ENCODE measurements at places on chromosomes 6 and 20.

- no peak for DNase-seq
These were observed 53.9 kb downstream of the CEBPB start for GRCh38 chr20:50244352-50245149.

GRCh38 chr6:166588691-166589336 lies 2.3 kb upstream of the RAMACL start:
- peak; percentile 46 for DNase-seq

GRCh38 chr6:36350681-36351571 lies 14.2 kb upstream of the BNIP5 start:
- no peak for DNase-seq

- DNase-seq = no peak
These were observed 193.3 kb downstream of the SASH1 start for GRCh38 chr6:148535976-148536375.

GRCh38 chr6:77159730-77160129 lies 303.6 kb downstream of the HTR1B start:
- no peak for DNase-seq

DNA sequence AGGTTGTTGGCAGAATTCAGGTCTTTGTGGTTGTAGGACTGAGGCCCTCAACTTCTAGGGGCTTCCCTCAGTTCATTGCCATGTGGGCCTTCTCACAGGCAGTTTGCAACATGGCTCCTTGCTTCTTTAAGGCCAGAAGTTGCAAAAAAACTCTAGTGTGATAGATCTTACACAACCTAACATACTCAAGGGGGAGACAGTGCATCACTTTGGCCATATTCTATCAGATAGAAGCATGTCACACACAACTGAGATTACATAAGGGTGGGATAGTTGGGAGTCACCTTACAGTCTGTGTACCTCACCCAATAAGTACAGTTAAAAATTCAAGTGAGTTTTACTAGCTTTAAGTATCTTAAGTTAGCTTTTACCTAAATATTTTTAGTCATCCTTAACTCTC lies 1.6 kb downstream of the SIRPD start:
- DNase-seq = no peak

- DNase-seq = no peak
These were observed 24.4 kb downstream of the QKI start for GRCh38 chr6:163438940-163439335.

GRCh38 chr20:50270569-50270968 lies 79.9 kb downstream of the CEBPB start:
- DNase-seq = no peak

GRCh38 chr6:134309983-134310605 lies 7.8 kb downstream of the SGK1 start:
- no peak for DNase-seq

DNA sequence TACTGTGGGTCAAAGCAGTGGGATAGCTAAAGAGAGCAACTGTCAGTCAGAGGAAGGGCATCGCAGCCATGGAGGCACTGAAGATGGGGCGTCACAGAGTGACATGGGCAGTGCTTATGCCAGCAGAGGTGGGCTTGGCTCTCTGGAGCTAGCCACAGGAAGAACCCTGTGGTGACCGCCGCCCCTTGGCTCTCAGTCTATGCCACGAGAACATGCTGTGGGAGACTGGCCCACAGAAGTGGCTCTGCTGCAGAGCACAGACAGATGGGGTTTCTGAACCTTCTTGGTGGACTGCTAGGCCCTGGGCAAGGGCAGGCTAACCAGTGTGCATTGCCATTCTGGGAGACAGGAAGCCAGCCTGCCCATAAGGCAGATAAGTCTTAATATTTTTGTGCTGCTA lies 290.0 kb upstream of the SUPT3H start:
- no peak for DNase-seq

GRCh38 chr6:52531834-52532233 lies 45.0 kb downstream of the TRAM2 start:
- DNase-seq = no peak

DNA sequence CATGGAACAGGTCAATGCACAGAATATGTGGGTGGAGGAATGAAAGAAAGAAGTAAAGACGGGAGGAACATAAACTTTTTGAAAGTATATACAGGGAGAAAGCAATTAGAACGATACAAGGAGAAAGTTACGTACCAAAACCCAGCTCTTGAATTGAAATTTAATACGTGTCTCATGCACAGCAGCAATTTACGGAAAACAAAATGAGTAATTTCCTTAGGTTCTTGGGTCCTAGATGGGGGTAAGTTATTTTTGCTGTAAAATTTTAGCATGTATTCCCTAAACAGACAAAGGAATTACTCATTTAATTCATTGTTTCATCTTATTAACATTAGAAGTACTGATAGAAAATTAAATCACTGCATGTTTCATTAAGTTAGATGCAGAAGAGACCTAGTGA lies 75.8 kb downstream of the PDE10A start:
- no peak for DNase-seq

GRCh38 chr6:87738744-87739143 lies 36.7 kb upstream of the AKIRIN2 start:
- no peak for DNase-seq

DNA sequence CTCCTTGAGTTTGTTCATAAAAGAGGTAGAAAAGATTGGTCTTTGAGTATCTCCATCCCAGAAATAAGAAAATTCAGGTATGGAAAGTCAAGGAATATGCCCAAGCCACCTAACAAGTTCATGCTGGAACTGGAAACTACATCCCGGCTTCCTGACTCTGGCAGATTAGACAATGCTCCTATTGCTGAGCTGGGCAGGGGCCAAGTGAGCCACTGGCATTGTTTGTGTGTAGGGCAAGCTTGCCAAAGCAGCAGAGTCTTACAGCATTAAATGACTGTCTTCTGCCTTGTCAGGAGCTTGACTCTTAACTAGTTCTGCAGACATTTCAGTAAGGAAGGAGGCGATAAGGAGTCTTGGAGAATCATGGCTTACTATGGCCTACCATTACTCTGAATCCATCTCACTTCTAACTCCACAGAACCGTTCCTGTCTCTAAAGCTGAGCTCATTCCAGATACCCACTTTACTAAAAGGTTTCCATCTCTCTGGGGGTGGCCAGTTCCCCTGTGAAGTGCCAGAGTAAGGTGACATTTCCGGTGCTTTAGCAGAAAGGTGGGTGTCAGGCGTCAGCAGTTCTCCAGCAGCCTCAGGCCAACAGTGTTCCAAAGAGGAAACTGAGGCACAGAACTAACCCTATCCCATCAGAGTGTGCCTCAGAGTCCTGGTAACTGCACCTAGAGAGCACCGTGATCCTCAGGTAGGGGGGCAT lies 30.1 kb downstream of the PRDM1 start:
- DNase-seq = no peak

GRCh38 chr20:37971561-37972127 lies 61.6 kb downstream of the TTI1 start:
- DNase-seq = no peak

GRCh38 chr6:35283361-35283760 lies 14.3 kb upstream of the DEF6 start:
- DNase-seq = no peak

- DNase-seq = no peak
These were observed 10.9 kb downstream of the EYA2 start for GRCh38 chr20:46905364-46906125.

DNA sequence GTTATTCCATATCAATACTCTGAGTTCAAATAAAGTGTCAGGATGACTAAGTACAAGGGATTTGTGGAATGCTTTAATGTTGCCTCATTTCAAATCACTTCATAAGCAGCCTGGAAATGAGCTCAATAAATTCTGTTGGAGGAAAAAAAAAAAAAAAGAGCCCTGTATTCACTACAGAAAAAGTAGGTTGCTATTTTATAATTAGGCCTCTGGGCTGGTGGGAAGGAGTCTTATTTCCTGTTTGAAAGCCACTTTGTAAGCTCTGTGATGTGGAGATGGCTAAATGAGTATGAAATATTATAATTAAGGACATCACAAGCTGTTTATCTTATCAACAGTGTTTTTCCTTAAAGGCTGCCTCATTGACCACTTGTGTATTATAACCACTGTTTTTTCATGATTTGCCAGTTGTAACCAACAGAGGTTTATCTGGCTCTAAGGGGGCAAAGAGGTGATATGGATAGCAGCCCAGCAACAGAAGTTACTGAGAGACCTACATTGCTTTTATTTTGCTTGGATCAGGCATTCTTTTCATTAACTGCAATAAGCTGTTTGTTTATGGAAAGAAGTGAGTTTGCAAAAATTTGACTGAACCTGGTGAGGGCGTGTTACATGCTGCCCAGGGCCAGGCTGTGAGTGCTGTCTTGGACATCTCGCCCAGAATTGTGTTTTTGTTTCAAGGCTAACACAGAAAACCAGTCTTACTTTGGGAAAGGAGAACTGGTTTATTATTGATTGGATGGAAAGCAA lies 563.3 kb upstream of the MAP3K7 start:
- DNase-seq = no peak

DNA sequence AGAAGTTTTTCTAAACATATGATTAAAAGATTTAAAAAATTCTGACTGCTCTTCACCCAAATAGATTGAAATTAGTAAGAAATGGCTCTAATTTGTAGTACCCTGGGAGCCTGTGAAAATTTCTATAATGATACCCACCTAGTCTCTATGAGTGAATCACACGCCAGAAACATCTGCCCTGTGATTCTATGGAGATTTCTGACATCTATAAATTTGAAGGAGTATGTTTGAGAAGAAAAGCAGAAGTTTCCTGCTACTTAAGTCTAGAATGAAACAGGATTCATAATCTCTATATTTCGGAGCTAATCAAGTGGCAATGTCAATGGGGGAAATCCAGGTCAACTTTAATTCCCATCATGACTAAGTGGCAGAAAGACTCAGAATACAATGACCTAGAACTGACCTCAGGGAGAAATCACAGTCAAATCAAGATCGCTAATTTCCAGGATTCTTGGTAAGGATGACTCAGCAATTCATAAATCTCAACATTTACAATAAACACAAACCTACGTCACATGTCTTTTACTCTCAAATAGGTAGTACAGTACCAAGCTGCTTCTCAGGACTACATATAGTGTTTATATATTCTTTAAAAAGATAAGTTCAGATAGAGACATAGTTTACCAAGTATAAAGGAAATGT lies 186.2 kb upstream of the TNFAIP3 start:
- DNase-seq = peak; percentile 28

DNA sequence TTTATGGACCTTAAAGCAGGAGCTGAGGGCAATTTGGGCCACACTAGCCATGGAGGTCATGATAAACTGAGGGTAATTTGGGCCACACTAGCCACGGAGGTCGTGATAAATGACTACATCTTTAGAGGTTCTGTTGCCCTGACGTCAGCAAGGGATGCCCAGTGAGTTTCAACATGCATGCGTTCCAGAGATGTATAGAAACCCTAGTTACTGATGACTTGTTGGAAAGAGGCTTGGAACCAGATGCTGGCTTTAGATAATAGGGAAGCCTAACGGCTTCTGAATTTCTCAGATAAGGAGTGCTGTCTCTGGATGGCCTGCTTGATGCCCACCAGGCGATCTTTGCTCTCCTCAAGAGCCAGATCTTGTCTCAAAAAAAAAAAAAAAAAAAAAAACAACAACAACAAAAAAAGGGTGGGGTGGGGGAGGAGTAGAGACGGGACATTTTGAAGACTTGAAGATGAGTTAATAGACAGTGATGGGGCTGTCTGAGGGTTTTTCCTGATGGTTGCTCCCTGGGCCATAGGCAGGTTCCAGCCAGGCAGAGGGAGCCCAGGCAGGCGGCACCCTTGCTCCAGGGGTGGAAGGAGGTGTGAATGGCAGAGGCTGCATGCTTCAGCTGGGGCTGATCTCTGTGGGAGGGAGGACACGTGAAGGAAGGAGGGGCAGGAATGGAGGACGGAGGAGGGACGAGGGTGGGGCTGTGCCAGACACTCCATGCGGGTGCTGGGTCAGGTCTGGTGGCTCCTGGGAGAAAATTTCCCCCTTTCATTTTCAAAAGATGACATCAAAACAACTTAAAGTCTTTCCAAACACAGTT lies 27.0 kb upstream of the FRMD1 start:
- DNase-seq = no peak

- no peak for DNase-seq
These were observed 92.5 kb downstream of the B3GAT2 start for GRCh38 chr6:70864401-70864800.

DNA sequence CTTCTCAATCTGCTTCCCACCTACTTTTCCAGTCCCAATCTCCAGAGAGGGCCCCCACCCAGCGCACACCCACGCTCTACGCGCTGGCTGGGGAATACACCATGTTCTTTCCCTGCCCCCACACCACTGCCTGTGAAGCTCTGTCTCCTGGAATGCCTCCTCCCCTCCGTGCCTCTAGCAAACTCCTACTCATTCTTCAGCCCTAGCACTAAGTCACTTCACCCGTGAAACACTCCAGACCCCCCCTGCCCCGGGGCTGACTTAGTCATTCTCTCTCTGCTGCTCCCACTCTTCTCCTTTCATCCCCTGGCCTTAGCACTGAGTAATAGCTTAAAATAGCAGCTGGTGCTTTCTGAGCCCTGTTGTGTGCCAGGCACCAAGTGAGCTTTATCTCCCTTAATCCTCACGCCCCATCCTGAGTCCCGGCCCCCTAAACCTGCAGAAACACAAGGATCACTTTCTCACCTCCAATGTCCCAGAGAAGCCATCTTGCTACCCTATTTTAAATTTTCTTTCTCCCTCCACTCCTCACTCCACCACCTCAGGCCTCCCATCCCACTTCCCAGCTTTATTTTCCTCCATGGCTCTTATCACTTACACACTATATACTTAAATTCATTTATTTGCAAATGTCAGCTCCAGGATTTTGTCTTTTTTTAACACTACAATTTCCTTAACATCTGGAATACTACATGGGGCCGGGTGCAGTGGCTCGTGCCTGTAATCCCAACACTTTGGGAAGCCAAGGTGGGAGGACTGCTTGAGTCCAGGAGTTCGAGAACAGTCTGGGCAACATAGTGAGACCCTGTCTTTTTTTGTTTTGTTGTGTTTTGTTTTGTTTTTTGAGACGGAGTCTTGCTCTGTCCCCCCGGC lies 6.3 kb upstream of the PARD6B start:
- DNase-seq = no peak

GRCh38 chr6:120627612-120628011 lies 706.7 kb downstream of the TBC1D32 start:
- no peak for DNase-seq

GRCh38 chr20:9503526-9504245 lies 10.7 kb upstream of the LAMP5 start:
- DNase-seq = no peak

DNA sequence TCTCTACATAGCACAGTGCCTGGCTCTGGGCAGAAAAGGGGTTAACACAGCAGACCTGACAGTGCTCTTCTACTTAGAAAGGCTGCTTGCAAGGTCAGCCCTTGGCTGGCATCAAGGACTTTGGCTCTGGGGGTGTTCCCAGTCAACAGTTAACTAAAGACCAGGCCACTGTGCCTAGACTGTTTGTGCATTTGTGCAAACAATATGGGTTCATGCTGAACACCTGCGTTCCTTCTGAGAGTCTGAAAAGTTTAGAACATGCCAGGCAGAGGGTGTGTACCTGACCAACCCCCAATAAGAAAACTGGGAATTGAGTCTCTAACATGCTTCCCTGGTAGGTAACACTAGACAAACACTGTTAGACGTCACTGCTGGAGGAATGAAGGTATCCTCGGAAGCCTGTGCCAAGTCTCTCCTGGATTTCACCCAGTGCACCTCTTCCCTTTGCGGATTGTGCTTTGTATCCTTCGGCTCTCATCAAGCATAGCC lies 110.7 kb downstream of the PDE10A start:
- DNase-seq = no peak

- DNase-seq = no peak
These were observed 162.1 kb downstream of the MTFR2 start for GRCh38 chr6:136087986-136088385.

GRCh38 chr6:35031611-35032529 lies 109.3 kb downstream of the TCP11 start:
- DNase-seq = no peak

GRCh38 chr6:11149551-11149950 lies 38.0 kb upstream of the ERVFRD-1 start:
- DNase-seq = no peak

GRCh38 chr6:14502551-14502950 lies 385.0 kb downstream of the CD83 start:
- no peak for DNase-seq

Measured in GM06990 (cell line).